ENCODE measurements at places on chromosomes 16 and 17.

- DNase-seq = no peak
Measured at GRCh38 chr17:15884731-15885130, 60.2 kb upstream of the ADORA2B start.

- DNase-seq = peak; percentile 65
Measured at GRCh38 chr16:27317320-27317719, 3.5 kb downstream of the IL4R start.

GRCh38 chr17:45997624-45998023, 1.4 kb upstream of the STH start:
- no peak for DNase-seq

DNA sequence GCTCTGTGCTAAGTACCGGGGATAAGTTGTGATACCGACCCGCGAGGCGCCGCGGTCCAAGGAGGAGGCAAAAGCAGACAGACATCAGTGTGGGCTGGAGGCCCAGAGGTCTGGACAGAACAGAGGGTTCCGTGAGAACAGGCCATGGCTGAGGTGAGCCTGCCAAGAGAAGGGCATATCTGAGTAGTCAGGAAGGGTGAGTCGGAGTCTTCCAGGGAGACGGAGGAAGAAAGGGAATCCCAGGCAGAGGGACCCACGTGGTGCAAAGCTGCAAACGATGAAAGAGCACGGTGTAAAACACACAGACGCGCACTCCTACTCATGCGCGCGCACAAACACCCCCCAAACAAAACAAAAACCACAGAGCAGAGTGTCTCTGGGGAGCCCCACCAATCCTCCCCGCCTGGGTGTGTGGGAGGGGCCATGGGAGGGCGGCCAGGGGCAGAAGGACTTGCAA, 18.1 kb downstream of the RHBDL3 start:
- no peak for DNase-seq

DNA sequence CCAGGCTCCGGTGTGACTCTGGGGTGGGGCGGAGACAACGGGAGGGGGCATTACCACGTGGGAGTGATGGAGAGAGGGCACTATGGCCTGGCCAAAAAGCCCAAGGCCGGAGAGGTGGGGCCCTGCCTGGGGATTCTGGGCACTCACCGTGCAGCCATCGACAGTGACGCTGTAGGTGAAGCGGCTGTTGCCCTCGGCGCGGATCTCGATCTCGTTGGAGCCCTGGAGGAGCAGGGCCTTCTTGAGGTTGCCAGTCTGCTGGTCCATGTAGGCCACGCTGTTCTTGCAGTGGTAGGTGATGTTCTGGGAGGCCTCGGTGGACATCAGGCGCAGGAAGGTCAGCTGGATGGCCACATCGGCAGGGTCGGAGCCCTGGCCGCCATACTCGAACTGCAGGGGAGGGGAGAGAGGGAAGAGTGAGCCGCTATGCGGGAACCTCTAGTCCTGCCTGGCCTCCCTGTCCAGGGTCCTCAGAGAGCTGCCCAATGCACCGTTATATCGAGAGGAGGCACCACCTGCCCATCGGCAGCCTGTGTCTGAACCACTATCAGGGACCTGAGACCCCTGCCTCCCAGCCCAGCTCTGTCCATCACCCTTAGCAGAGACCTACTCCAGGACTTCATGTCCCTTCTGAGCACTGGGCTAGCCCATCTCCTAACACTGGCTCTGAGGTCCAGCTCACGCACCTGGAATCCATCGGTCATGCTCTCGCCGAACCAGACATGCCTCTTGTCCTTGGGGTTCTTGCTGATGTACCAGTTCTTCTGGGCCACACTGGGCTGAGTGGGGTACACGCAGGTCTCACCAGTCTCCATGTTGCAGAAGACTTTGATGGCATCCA, 15.6 kb downstream of the COL1A1 start:
- no peak for DNase-seq

Measured in epithelial cell of prostate (primary cell).